Stimulated activated CD4-positive, alpha-beta T cell treated with anti-CD3 and anti-CD28 coated beads, Interleukin-12 subunit alpha, Interleukin-12 subunit beta, amount 100 ng/mL, for 48 hours (primary cell): ENCODE measurements at places on chromosomes 5 and 9.

GRCh38 chr5:170697031-170697430 lies 86.5 kb upstream of the GABRP start:
- DNase-seq, result no peak

- DNase-seq, result no peak
Measured at GRCh38 chr9:110714314-110714713, 45.7 kb downstream of the MUSK start.

- DNase-seq, result no peak
Measured at GRCh38 chr5:78827725-78828124, 157.4 kb downstream of the ARSB start.

GRCh38 chr5:57119031-57119430 lies 54.8 kb upstream of the GPBP1 start:
- no peak for DNase-seq

- DNase-seq, result no peak
Measured at GRCh38 chr9:18343784-18344183, 130.2 kb upstream of the ADAMTSL1 start.

DNA sequence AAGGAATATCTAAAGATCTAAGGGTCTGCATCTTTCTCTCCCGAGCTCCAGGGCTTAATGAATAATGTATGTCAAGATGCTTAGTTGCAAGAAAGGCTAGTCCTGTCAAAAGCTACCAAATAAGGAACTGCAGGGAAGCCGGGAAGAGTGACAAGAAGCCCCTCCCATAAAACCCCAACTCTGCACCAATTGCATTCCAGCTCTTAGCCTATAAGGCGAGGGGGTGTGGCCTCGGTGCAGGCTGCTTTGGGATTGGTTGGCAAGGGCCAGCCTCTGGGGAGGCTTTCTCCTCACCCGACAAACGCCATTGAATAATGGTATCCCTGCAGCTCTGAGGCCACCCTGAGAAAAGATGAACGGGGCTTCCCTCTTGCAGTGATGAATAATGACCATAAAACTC lies 416.9 kb downstream of the RAB3C start:
- no peak for DNase-seq

- DNase-seq, result no peak
Measured at GRCh38 chr9:89497257-89497963, 503 bp downstream of the SEMA4D start.

DNA sequence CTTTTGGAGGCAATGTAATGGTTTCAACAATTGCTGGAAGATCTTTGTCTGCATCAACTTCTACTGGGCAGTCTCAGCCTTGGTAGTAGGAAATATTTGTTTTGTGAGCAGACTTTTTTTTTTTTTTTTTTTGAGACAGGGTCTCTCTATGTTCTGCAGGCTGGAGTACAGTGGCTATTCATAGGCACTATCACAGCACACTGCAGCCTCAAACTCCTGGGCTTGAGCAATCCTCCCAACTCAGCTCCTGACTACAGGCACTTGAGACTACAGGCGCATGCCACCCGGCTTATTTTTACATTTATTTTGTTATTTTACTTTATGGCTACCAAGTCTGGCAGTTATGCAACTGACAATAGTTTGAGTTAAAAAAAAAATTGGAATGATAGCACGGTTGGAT lies 187.3 kb downstream of the SNX18 start:
- no peak for DNase-seq

DNA sequence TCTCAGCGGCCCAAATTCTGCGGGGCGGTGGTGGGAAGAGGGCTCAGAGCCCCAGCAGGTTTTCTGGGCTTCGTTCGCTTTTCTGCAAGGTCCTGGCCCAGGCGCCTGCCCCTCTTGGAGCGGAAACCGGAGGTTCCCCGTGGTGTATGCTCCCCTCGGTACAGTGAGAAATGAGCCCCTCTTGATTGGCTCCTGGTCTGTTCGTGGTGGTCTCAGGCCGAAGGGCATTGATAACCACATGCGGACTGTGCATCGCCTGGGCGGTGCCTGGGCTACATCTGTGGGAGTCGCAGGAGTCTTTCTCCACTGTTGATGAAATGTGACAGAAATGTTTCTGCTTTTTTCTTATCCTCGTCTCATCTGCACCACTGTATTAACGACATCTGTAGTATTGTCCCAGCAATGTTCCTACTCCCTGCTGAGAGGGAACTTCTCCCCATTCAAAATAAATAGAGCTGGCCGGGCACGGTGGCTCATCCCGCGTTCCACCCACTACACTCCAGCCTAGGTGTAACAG lies 682 bp downstream of the MAN1B1 start:
- DNase-seq, result no peak

DNA sequence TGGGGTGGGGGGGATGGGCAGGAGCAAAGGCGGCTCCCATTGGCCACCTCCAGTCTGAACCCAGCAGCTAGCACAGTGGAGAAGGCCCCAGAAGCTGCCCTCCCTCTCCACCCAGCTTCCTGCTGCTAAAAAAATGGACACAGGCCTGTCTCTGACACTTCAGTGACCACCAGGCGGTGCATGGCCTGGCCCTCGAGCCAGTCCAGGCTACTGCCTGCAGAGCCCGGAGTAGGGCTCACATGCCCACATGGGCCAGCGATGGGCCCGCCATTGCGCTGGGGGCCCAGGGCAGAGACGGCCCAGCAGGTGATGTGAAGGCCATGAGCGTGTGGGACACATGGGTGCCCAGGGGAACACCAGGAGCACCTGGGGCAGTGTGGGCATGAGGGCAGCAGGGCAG lies 52.1 kb upstream of the NOTCH1 start:
- DNase-seq, result no peak

DNA sequence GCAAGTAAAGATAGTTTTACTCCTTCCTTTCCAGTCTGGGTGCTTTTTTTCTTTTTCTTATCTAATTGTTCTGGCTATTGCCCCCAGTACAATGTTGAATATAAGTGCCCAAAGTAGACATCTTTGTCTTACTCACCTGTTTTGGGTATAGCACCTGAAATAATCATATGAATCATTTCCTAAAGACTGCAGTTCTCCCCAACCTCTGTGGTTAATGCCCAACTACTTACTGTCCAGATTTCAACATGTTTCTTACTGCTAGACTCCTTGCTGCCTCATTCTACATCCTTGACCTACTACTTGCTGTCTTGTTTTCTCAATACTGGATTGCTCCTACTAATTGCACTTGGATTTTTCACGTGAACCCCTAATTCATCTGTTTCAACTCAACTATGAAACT lies 8.8 kb upstream of the HSDL2 start:
- no peak for DNase-seq

DNA sequence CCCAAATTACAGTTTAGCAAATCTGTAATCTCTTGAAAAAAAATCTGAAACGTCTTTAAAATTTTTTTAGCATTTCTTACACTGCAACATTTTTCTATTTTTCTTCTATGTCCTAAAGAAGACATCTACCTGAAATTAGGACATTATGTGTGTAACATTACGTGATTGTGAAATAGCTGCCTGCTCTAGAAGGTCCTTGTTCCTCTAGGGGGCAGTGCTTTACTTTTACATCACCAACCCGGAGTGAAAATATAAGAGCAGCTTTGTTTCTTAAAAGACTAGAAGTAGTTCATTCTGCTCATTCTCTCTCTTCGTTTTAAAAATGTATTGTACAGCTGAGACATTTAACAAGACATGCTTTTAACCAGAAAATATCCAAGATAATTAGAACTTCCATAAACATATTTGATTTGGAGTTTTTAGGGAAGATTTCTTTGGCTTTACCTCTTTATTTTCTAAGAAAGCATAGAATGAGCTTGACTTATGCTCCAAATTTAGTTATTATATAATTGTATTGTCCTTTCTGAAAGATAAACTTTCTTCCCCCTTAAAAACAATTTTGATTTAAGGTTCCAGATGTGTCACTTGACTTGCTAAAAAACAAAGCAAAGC lies 48.1 kb upstream of the RIOK2 start:
- no peak for DNase-seq

GRCh38 chr9:115999498-115999897 lies 154.1 kb upstream of the PAPPA start:
- no peak for DNase-seq

DNA sequence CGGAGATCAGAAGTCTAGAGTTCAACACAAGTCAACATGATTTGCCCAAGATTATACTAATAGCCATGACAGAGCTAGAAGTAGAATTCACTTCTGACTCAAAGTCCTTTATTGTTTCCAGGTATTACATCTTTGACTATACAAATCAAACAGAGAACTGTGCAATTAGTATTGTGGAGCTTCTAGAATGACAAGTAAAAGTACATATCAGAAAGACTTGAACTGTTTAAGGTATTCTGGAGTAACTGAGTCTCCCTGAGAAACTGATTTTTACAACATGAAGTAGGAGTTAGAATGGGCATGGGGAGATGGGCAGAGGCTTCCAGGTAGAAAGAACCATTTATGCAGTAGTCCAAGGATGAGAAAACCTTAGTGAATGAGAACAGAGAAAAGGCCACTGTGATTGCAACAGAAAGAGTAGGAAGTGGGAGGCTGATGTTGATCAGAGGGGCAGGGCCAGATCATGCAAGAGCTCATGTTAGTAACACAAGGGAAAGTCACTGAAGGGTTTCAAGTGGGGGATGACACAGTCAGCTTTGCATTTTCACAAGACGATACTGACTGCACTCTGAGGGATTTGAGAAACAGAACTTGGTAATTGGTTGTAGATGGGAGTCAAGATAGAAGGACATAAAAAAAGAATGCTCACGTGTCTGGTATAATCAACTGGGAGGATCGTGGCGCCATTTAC lies 280.7 kb downstream of the RFX3 start:
- no peak for DNase-seq

- DNase-seq, result no peak
Measured at GRCh38 chr9:123470121-123470782, 114.3 kb downstream of the CRB2 start.

DNA sequence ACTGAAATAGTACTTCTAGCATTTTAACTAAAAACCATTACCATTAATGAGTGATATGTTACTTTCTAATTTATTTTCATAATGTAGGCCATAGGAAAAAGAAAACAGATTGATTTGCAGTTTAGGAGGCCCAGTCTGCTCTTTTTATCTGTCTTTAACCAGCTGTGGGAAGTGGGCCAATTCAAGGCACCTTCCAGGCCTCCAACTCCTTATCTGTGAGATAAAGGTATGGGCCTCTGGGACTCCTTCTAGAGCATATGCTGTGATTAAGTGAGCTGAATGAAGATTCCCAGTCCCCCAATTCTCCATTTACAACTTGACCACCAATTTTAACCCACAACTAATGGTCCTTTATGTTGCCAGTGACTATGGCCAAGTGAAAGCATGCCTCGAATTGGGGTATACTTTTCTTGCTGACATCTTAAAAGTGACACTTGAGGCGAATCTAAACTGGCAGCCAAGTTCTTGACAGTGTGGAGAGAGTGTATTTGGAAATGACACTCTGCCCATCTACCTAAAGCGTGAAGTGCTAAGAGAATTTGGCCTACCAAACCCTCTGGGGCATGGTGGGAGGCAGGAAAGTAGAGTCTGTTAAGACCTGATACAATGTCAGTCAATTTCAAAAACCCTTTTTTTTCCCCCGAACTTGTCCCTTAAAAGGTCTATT lies 88.3 kb downstream of the PIK3R1 start:
- DNase-seq, result no peak

DNA sequence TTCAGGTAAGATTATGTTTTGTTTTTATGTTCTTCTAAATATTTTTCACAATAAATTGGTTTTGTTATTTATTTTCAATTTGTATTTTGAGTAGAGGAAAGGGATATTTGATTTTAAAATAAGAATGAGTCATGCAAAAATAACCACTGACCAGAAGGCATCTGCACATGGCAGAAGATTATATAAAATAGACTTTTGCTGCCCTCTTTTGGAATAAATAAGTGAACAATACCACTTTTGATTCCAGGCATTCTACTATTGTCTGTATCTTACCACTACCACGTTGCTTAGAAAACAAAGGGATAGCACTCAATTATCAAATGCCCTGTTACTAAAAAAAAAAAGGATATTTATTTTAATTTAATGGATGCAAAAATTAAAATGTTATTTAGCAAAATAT lies 227.3 kb upstream of the ITGA1 start:
- no peak for DNase-seq

DNA sequence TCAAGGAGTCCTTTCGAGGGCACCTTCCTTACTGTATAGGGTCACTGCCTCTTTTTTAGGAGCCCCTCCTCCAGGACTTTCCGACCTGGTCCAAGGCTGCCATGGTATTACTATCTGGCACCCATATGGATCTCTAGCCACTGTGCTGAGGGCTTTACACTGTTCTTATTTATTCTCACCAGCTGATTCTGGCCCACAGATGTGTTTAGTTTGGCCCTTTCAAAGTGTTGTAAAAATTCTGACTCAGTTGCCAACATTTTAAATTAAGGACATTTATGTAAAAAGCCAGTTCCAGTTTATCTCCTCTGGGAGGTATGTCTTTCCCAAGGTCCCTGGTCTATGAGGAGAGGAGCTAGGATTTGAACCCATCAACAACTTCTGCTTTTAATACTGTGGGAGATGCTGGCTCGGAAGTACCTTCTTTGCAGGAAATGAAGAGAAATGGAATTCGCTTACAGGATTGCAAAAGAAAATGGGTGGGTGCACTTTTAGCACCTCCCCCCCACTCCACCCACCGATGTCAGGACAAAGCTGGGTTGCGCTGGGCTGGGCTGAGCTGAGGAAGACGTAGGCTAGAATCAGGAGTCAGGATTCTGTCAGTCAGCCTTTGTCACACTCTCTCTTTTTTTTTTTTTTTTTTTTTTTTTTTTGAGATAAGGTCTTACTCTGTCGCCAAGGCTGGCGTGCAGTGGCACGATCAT lies 7.8 kb downstream of the JADE2 start:
- DNase-seq, result no peak

DNA sequence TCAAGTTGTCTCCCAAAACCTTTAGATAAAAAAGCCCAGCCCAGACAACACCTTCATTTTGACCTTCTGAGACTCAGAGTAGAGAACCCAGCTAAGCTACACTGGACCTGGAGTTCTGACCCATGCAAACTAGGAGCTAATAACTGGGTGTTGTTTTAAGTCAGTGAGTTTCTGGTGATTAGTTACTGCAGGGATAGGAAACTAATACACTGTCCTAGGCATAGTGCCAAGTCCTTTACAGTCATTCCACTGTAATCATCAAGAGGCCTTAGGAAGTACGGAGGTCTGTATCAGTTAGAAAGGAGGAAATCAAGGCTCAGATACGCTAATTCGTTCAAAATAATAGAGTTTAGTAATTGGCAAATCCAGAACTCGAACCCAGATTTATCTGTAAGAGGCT lies 197.9 kb downstream of the KCTD16 start:
- DNase-seq, result no peak

- no peak for DNase-seq
Measured at GRCh38 chr9:109624896-109625295, 126.8 kb upstream of the PTPN3 start.

- no peak for DNase-seq
Measured at GRCh38 chr9:113674436-113674835, 201.7 kb upstream of the ZNF618 start.

DNA sequence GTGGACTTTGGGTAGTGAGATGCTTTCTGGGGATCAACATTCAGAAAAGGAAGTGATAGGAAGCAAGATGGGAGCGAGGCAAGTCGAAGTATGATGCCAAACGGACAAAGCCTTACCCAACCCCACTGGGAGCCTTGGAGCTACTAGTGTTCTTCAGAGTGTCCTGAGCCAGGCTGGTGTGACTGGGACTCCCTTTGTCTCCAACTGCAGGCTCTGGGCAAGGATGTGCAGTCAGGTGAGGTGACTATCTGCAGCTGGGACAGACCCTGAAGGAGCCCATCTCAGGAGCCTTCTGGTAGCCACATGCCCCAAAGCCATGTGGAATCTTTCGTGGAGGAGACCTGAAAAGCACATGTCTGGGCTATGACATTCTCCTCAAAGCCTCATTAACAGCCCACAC lies 360.6 kb downstream of the MTRR start:
- no peak for DNase-seq

- DNase-seq, result no peak
Measured at GRCh38 chr5:140130949-140131733, 5.4 kb downstream of the IGIP start.

- peak; percentile 49 for DNase-seq
Measured at GRCh38 chr5:175444060-175444904, at the start of gene DRD1. Gene DRD1, minus strand, starts transcription at chr5:175444182. Its CDS starts 1,083 bp downstream, at chr5:175443099.
